Sigmoid colon (tissue), 7 donors: ENCODE measurements at places on chromosomes 12 and 14. TPM values are rescaled to one million over a fixed set of nuclear protein-coding genes. Genes with fewer than 3 reads are reported as not detected.

The MLH3 gene
- total RNA-seq = 37.8 TPM

The PMEL gene
- not detected for total RNA-seq

The AKAP6 gene
- 33.5 TPM for total RNA-seq

- H3K4me3 ChIP-seq = peak overlapping the region; percentile 19
- no peaks in the 10 kb centered on the region for H3K36me3 ChIP-seq
- peak; percentile 73 for DNase-seq
Observed at GRCh38 chr12:94616203-94616729, 34.1 kb downstream of the TMCC3 start.

DNA sequence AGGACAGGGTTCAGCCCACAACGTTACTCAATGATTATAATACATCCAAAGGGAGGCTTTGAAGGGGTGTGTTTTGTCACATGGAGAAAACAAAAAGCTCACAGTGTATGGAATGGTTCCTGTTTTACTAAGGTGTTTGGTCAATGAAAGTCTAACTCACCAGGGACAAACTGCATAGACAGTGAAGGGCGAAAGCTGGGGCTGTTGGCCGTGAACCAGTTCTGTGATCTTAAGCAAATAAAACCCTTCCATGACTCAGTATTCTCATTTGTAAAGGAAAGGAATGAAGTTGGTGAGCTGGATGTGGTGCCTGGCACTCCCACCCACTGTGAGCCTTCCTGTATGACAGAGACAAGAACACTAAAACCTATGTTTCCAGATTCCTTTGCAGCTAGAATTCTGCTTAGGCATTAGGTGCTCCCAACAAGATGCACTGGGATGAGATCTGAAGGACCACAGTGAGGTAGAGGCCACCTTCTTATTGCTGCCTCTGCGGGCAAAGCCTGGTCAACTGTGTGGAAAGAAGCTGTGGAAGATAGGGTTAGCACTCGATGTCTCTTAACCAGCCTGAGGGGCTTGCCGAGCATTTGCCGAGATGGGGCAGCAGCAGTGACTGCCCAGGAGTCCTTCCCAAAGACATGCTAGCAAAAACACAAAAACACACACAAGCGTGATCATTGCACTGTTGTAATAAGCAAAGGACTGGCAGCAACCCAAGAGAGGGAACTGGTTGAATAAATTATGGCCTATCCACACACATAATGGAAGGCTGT lies 48.5 kb downstream of the VCPKMT start:
- no peaks in the 10 kb centered on the region for H3K27me3 ChIP-seq
- no peak for DNase-seq
- H3K27ac ChIP-seq = no peak overlapping the region
- H3K4me1 ChIP-seq = no peaks in the 10 kb centered on the region
- no peak overlapping the region for H3K4me3 ChIP-seq
- no peaks in the 10 kb centered on the region for H3K36me3 ChIP-seq

DNA sequence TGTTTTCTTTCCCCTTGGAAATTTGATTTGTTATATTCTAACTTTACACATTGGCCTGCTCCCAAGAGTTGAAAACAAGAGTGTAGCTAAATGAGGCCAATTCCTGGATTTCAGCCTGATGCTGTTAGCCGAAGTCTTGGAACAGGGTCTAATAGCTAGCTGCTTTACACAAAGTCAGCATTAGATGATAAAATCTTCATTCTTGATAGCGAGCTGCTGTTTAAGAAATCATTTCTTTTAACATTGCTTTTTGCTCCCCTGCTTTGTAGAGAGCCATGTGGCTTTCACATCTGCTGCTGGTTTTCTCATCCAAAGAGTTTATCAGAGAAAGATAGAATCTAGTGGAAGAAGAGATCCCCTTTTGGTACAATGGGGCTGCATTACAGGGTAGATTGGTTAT lies 22.3 kb downstream of the FBXW8 start:
- DNase-seq = no peak
- H3K27me3 ChIP-seq = no peaks in the 10 kb centered on the region
- no peak overlapping the region for H3K4me3 ChIP-seq
- peaks cover 32% of the 10 kb centered on the region for H3K4me1 ChIP-seq
- no peak overlapping the region for H3K27ac ChIP-seq

- H3K4me3 ChIP-seq = no peak overlapping the region
- H3K27ac ChIP-seq = no peak overlapping the region
- no peaks in the 10 kb centered on the region for H3K27me3 ChIP-seq
- H3K36me3 ChIP-seq = no peaks in the 10 kb centered on the region
- H3K4me1 ChIP-seq = no peaks in the 10 kb centered on the region
- DNase-seq = no peak
Observed at GRCh38 chr14:45526715-45527549, 273.9 kb upstream of the MIS18BP1 start.

DNA sequence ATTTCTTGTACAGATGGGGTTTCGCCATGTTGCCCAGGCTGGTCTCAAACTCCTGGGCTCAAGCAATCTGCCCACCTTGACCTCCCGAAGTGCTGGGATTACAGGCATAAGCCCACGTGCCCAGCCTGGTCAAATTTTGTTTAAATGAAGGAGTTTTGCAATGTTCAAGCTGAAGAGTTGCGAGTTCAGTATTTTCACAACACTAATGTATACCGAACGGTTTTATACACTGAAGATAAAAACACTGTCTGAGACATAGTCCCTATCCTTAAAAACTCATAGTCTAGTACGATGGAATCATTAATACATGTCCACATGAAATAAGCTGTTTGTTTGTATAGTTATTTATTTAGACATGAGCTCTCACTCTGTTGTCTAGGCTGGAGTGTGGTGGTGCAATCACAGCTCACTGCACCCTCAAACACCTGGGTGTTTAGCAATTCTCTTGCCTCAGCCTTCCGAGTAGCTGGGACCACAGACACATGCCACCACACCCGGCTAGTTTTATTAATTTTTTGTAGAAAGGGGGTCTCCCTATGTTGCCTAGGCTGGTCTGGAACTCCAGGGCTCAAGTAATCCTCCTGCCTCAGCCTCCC lies 15.4 kb downstream of the TRAPPC6B start:
- H3K36me3 ChIP-seq = peaks cover 27% of the 10 kb centered on the region
- no peak overlapping the region for H3K27ac ChIP-seq
- H3K4me3 ChIP-seq = no peak overlapping the region
- no peak for DNase-seq

The TPI1 gene
- 290 TPM for total RNA-seq

The TSHR gene
- total RNA-seq = not detected

- H3K4me1 ChIP-seq = no peaks in the 10 kb centered on the region
- H3K27ac ChIP-seq = no peak overlapping the region
- no peaks in the 10 kb centered on the region for H3K36me3 ChIP-seq
- no peak overlapping the region for H3K4me3 ChIP-seq
- H3K27me3 ChIP-seq = no peaks in the 10 kb centered on the region
- DNase-seq = no peak
Observed at GRCh38 chr12:96497855-96498254, 8.5 kb downstream of the CFAP54 start.

GRCh38 chr14:100401792-100402191 lies 78.7 kb downstream of the SLC25A47 start:
- no peak overlapping the region for H3K27ac ChIP-seq
- no peaks in the 10 kb centered on the region for H3K27me3 ChIP-seq
- no peaks in the 10 kb centered on the region for H3K4me1 ChIP-seq
- DNase-seq = no peak
- H3K4me3 ChIP-seq = no peak overlapping the region

DNA sequence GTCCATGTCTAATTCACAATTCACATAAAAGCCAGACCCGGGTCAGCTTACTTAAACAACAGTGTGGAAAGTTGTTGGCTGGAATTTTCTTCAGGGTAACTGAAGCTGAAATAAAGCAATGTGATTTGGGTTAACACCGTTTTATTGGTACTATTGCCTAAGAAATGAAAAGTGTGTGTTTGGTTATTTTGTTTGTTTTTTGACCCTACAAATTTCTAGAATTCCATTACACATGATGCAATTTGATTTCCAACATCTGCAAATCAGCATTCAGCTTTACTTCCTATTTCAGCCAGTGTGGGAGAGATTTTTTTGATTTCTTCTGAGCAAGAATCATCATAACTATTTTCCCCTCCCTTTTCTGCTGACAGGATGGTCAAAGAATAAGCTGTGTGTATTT lies 45.7 kb upstream of the CLMN start:
- no peak overlapping the region for H3K4me3 ChIP-seq
- H3K27me3 ChIP-seq = peaks cover 24% of the 10 kb centered on the region
- no peak overlapping the region for H3K27ac ChIP-seq
- no peak for DNase-seq
- no peaks in the 10 kb centered on the region for H3K4me1 ChIP-seq

DNA sequence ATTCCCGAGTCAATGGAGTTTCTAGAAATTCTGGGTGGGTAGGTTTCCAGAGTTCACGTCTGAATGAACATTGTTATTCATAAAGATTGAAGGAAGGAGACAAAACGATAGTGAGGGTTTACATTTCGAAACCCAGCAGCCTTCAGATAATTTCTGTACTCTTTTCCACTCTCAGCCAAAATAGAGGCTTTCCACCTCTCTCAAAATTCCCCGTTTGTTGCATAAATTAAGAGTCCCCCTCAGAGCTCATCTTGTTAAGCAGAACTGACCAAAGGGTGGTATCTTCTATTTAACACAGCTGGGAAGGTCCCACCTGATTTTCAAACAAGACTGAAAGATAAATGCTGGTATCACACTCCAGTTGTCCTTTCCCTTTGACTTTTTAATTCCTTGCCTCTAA lies 21.5 kb upstream of the YARS2 start:
- no peaks in the 10 kb centered on the region for H3K36me3 ChIP-seq
- H3K27me3 ChIP-seq = no peaks in the 10 kb centered on the region
- no peaks in the 10 kb centered on the region for H3K4me1 ChIP-seq
- H3K27ac ChIP-seq = no peak overlapping the region

The LRP1-AS gene
- not detected for total RNA-seq

DNA sequence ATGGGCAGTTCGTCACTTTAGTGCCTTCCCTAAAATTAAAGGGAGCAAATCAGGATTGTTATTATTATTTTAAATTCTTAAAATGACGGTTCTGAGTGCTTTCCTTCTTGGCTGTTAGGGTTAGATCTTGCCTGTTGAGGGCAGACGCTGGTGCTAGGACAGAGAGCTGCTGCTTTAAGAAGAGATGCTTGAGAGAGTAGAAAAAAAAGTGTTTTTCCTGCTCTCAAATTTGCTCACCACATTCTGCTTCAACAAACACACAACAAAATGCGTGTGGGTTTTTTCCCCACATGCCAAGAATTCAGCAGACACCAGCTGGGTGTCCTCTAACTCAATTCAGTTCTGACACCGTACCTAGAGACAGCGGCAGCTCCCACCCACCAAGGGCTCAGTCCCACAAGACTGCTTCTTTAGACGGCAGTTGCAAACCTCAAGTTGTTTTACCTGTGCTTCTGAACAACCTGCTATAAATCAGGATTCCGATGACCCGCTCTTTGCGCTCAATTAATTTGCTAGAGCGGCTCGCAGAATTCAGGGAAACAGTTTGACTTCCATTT lies 75.8 kb upstream of the RIN3 start:
- H3K27me3 ChIP-seq = no peaks in the 10 kb centered on the region
- H3K27ac ChIP-seq = no peak overlapping the region
- no peaks in the 10 kb centered on the region for H3K4me1 ChIP-seq
- H3K4me3 ChIP-seq = no peak overlapping the region
- H3K36me3 ChIP-seq = no peaks in the 10 kb centered on the region
- DNase-seq = no peak

DNA sequence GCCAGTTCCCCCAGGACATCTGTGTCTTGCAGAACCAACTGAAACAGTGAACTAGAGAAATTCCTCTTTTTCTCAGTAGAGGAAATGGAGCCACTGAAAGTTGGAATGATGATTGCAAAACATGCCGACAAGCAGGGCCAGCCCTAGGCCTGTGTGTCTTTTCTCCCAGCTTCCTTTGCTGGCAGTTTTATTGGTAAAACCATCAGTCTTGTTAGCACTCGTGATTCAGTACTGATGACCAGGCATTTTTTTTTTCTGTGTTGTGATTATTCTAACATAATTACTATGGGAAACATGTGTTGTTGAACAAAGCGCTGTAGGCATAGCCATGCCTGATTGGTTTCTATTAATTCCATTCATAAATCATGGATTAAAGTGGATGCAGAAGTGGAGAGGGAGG lies 620.7 kb downstream of the AACS start:
- no peaks in the 10 kb centered on the region for H3K36me3 ChIP-seq
- H3K4me3 ChIP-seq = no peak overlapping the region
- peaks cover 29% of the 10 kb centered on the region for H3K4me1 ChIP-seq
- H3K27me3 ChIP-seq = no peaks in the 10 kb centered on the region
- H3K27ac ChIP-seq = peak overlapping the region; percentile 78

DNA sequence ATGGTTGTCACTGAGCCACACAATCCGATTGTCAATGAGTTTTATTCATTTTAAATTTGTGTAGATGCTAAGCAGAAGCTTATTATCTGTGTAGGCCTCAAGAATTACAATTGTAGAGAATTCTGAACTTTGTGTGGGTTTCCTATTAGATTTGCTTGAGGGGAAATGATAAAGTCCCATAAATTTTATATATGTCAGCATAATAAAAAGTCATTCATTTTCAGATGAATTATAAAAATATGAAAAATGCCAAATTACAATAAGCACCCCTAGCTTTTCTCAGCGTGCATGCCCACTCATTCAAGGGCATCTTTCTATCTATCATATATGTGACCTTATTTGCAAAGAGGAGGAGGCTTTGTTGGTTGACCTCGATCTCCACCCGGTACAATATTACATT lies 1041.1 kb upstream of the FOXG1 start:
- no peak overlapping the region for H3K4me3 ChIP-seq
- H3K27ac ChIP-seq = no peak overlapping the region
- no peaks in the 10 kb centered on the region for H3K27me3 ChIP-seq
- DNase-seq = no peak
- H3K36me3 ChIP-seq = no peaks in the 10 kb centered on the region

DNA sequence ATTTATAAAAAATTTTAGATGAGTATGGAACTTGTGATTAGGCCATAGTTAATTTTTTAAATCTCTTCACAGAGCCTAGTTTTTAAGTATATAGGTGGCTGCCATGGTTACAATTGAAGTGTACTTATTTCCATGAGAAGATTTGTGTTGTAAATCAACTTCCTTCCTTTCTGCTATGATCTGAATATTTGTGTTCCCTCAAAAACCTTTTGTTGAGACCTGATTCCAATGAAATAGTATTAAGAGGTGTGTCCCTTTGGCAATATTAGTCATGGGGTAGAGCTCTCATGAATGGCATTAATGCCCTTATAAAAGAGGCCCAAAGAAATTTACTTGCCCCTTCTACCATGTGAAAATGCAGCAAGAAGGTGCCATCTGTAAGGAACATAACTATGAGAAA lies 28.8 kb downstream of the ETNK1 start:
- no peaks in the 10 kb centered on the region for H3K4me1 ChIP-seq
- H3K36me3 ChIP-seq = no peaks in the 10 kb centered on the region
- H3K4me3 ChIP-seq = no peak overlapping the region
- no peak overlapping the region for H3K27ac ChIP-seq
- no peaks in the 10 kb centered on the region for H3K27me3 ChIP-seq
- no peak for DNase-seq

- no peak for DNase-seq
- no peak overlapping the region for H3K4me3 ChIP-seq
- no peaks in the 10 kb centered on the region for H3K27me3 ChIP-seq
- peaks cover 31% of the 10 kb centered on the region for H3K36me3 ChIP-seq
Observed at GRCh38 chr12:109989380-109989779, 6.8 kb downstream of the GIT2 start.

The RDH12 gene
- total RNA-seq = not detected

The ABCC9 gene
- 32.4 TPM for total RNA-seq

The PPM1H gene
- total RNA-seq = 3.0 TPM

- no peaks in the 10 kb centered on the region for H3K36me3 ChIP-seq
- H3K4me3 ChIP-seq = no peak overlapping the region
- no peaks in the 10 kb centered on the region for H3K27me3 ChIP-seq
Observed at GRCh38 chr12:27553941-27554340, 29.9 kb downstream of the PPFIBP1 start.
